ENCODE measurements at places on chromosomes 16 and 17.

GRCh38 chr16:8764525-8765250 is 32.8 kb downstream of the TMEM186 start:
- no peak for DNase-seq

GRCh38 chr17:55023626-55024025 is 55.1 kb downstream of the STXBP4 start:
- DNase-seq = no peak

DNA sequence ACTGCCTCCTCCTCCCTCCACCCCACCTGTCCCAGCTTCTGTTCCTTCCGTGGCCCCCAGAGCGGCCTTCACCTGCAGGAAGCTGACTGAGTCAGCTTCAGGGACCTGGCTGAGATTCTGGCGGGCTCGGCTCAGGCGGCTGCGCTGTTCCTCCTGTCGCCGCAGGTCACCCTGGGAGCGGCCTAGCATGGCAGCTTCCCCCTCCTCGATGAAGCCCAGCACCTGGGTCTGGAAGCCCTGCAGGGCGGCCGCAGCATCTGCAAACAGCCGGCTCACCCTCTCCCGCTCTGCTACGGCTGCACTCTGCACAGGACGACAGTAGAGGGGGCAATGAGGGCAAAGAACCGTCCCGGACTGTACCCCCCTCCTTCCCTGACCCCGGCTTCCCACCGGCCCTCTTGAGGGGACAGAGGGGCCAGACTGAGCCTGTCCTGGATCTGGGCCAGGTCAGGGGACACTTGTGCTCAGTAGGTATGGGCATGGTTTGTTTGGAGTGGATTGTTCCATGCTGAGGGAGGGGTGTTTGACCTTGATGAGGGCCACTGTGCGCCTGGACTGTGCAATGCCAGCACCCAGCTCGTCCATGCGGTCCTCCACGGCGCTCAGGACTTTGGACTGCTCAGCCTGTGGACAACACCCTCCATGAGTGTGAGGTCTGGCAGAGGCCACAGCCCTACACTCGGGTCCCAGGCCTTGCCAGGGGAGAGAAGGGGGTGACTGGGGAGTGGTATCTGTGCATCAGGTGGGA is 2.0 kb downstream of the TRIM47 start:
- no peak for DNase-seq

DNA sequence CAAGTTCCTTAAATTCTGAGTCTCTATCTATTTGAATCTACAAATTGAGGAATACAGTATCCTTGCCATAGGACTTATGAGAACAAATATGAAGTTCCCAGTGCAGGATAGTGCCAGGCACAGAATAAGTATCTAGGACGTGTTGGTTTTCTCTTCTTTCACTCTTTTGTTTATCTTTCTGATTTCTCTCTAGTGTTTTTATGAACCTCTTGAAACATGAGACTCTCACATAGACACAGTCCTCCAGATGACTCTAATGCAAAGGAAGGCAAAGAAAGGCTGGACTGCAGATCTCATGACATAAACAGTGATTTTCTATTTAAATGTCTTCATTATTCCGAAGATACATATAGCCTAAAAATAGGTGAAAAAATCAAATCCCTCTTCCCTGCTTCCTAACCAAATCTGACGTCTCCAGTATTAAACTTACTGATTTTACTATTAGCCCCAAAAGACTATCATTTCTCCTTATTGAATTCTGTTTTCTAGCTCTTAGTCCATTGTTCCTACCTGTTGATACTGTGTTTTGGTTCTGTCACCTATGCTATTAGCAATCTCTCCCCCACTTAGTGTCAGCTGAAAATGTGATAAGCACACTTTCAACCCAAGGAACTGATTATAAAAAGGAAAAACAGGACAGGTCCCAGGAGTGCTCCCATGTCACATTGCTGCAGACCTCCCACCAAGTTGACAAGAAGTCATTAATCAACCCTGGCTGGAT is 24.9 kb upstream of the ADAMTS18 start:
- DNase-seq = no peak
